ENCODE measurements at places on chromosomes 12 and 14.

- DNase-seq = no peak
Measured at GRCh38 chr12:11446372-11446771, 51.0 kb upstream of the PRB2 start.

GRCh38 chr12:100733817-100734593, 60.6 kb upstream of the ANO4 start:
- no peak for DNase-seq

DNA sequence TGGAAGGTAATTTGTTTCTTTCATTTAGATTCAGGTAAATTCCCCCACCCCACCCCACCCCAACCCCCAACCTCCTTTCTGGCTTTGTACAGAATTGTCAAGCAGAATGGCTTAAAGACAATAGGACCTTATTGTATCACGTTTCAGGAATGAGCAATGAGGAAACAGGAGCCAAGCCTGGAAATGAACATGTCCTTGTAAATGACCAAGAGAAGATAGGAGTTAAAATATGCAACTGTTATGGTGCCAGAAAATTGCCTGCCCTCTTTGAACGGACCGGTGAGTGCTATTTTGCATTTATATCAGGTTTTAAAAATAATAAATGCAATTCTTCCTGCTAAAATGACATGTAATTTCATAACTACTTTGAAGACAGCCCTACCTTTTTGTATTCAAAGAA, 141.6 kb upstream of the PELI2 start:
- DNase-seq = no peak

DNA sequence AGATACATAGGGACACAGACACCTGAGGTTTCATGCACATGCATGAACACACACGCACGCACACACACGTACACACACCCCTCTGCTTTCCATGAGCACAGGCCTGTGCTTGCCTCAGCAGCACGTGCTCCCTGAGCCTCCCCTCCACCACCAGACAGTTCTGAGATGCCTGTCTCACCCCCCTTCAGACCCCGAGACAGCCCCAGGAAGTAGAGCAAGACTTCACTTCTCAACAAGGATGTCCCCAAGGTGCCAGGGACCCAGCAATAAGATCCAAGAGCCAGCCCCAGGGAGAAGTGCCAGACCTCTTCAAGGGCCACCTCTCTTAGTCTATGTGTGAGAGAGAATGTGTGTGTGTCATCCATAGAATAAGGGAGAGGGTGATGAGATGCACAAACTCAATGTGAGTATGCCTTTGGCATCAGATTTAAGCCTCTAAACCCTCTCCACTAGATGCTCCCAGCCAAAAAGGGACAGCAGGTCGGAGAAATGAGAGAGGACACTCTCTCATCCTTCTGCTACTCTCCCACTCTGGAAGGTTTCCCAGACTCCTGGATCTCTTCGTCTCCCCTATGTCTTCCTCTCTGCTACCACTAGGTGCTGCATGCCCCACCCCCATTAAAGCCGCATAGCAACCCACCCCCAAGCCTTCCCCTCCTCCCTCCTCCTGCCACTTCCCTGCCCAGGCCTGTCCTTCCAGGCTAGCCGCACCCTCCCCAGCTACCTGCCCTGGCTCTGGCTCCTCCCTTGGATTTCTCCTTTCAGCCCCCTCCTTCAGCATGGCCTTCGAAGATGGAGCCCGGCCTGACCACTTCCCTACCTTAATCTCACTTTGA, 7.7 kb downstream of the RARG start:
- DNase-seq = no peak

DNA sequence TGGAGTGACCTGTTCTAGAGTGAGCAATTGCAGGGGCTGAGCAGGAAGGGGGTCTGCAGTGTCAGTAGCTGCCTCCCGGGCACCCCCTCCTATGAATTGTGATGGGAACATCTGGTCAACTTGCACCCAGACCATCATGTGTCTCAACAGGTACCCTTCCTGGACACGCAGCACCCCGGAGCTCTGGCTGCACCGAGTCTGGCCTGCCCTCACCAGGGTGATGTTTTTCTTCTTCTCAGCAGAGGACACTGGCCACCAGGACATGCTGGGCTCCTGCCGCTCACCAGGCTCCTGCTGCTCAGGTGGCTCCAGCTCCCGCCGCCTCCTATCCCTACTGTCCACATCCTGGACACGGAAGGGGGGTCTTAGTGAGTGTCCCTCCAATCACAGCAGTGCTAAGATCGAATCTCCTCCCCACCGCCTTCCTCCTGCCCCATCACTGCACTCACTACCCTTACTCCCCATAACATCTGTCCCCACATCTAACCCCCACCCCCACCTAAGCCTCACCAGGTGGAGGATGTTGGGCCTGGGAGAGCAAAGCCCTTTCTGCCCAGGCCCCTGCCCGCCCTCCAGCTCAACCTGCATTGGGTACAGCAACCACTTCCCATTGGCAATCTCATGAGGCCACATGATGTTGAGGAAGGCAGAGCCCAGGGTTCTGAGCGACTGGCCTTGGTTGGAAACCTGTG, 14.9 kb downstream of the ITGA7 start:
- no peak for DNase-seq

DNA sequence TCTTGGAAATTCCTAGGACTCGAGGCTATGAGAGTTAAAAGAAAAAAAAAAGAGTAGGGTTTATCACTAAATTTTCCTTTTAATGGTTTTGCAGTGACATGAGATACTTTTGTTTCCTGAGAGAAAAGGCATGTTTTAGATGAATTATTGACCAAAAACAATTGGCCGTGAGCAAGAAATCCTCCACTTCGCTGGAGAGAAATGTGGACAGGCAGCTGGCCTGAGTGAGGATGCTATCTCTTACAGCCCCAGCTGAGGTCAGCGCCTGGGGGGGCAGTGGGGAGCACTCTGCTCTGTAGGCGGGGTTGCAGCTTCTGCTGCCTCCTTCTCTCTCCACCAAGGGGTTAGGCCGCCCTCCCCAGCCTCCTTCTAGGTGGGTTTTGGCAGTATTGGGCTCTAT, 54.7 kb downstream of the PRIMA1 start:
- no peak for DNase-seq

DNA sequence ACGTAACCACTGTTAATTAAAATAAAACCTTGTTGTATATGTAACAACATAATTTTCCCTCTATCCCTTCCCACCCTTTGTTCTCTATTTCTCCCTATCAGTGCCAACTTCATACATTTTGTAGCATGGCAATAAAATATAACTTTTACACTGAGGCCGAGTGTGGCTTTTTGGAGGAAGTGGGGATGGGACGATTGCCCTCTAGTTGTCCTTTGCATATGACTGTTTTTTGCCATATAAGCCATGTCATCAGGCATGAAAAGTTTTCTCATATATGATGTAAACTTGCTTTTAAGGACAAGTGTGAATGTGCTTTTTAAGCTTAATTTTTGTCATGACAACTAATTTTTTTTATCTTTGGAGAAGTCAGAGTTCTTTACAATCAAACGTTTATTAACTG, 6.2 kb upstream of the CCT2 start:
- no peak for DNase-seq

DNA sequence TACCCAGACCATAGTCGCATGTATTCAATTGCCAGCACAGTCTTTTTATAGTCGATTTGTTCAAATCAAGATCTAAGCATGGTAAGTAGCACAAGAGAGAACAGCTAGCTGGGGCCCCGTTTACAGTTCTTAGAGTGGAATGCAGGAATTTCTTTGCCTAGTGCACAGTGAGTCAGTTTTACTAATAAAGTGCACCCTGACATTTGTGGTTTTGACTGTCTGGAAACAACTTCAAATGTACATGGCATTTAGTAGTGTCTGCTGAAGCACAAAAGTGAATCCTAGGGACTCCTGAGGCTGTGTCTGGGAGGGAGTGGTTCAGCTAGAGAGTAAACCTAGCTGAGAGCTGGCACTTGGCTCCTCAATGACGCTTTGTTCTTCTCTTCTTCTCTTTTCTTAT, 64.9 kb downstream of the TMX1 start:
- no peak for DNase-seq

DNA sequence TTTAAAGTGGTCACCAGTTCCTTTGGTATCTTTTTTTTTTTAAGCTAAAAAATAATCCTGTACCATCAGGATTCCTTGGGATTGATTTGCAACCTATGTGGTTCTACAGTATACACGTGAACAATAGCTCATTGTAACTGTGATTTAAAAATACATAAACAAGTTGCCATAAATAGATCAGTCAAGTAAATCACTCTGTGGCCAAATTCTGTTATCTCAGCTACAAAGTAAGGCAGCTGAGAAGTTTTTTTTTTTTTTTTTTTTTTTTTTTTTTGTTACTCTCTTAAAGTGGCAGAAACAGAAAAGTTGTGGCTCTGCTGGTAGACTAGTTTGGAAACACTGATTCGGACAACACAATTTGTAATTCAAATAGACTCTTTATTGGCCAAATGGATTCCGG, 104.5 kb downstream of the PRICKLE1 start:
- DNase-seq = no peak

DNA sequence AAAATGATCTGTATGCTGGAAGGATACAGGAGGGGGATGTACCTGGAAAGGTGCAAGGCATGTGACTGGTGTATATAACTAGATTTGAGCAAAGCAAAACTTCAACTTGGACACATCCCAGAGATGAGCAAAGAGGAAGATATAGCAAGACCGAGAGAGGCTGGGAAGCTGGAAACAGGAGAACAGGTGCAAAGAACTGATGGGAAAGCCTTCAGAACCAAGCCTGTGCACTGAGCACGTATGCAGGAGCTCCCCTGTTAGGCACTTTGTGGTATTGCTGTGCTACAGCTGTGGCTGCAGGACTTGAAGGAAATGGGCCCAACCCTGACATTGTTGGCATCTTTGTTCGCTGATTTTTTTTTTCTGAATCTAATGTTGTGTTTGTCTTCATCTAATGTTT, 120.7 kb upstream of the PWP1 start:
- no peak for DNase-seq

DNA sequence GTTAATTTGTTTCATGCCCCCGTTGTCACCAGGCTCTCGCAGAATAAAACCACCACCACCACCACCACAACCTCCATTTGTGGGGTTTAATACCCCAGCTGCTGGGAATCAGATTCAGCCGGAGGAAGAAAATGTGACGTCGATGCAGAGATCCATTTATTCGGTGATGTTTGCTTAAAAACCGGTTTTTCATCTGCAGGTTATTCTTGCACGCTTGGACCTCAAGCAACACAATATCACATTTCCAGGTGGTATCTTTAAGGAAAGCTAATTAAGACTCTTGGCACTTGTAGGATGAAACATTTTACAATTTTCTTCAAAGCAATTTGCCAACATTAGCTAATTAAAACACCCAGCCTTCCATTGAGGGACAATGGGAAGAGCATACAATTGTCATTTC, 39.8 kb downstream of the SPRING1 start:
- DNase-seq = no peak

DNA sequence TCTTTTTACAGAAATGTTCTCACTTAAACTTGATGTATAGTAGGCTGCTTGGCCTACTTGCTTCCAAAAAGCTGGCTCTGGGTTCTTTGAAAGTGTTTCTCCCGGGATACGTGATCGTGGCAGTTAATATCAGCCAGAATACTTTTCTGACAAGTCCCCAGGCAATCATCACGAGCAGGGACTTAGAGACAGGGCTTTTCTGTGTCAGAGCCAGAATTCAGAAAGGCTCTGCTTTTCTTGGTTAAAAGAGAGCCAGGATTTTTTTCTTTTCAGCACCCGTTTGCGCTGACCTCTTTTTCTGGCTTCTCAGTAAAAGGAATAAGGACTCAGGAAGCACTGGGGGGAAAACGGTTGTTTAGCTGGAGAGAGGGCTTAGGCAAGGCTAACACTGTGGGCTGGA, 57.8 kb upstream of the ARHGAP5 start:
- DNase-seq = no peak

DNA sequence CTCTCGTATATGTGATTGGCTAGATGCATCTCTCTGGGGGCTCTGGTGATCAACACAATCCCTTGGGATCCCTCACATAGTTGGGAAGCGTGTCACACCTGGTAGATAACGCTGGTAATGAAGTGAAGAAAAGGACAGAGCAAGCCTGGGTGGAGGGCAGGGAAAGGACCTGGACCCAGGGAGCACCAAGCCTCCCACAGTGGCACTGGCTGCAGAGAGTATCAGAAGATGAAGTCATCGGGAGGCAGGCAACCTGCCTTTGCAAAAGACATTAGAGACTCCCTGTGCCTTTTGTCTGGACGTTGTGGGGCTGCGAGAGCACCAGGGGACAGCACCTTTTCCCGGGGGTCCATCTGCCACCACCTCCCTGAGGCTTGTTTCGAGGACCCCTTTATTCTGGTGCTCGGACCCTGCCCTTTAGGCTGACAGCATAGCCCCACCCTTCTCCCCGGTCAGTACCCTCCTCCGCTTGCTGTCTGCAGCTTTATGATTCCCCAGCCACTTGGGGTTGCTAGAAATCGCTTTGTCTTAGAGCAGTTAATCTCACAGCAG, 116.4 kb downstream of the EML1 start:
- no peak for DNase-seq

GRCh38 chr14:22210026-22210425, 379.0 kb downstream of the DAD1 start:
- no peak for DNase-seq

GRCh38 chr12:110762891-110763290, 20.2 kb upstream of the PPP1CC start:
- no peak for DNase-seq

DNA sequence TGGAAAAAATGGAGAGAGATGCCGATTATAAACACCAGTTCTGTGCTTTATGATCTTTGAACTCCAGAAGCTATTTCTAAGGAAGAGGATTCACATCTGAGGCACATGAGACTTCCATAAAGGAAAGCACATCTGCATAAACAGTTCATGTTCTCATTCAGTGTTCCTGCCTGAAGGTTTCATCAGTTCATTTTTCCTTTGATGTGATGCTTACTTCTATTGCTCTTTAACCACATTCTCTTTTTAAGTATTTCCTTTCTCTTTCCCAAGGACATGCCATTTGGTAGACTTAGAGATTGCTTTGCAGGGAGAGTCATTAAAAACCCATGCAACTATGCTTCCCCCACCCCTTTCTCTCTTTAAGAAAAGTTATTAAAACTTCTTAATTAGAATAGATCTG, 387.0 kb upstream of the FLRT2 start:
- DNase-seq = no peak

DNA sequence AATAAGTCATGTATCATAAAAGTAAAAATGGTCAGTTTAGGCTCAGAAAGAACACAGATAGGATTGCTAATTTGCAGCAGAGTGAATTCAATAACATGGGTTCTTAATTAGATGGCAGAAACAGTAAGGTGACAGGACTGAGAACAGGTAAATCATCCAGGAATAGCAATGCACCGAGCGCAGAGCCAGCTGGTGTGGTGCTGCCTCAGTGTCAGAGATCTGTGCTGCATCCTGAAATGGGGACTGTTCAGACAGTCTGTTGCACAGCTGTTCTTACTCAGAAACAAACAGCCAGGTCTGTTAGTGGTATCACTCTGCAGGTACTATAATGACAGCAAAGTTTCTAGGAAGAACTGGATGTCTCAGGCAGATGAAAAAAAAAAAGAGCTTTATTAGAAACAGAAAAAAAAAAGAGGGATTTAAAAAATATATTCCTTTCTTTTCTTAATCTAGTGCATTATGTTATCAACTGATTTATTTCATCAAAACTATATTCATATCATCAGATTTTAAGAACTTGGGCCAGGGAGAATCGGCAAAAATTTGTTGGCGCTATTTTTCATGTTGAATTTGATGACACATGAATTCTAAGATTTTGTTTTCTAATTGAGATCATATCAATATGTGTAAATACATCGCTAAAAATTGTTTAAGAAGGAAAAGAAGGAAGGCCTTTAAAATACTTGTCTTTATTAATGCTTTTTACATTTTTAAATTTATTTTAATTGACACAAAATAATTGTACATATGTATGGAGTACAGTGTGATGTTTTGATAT, 501.8 kb downstream of the PRKD1 start:
- DNase-seq = no peak

Data from stimulated activated CD8-positive, alpha-beta memory T cell treated with anti-CD3 and anti-CD28 coated beads, Interleukin-15, amount 100 ng/mL, for 24 hours (primary cell).